Activated T-cell treated with anti-CD3 and anti-CD28 coated beads for 1 hour (primary cell): ENCODE measurements at places on chromosomes 13 and 19.

DNA sequence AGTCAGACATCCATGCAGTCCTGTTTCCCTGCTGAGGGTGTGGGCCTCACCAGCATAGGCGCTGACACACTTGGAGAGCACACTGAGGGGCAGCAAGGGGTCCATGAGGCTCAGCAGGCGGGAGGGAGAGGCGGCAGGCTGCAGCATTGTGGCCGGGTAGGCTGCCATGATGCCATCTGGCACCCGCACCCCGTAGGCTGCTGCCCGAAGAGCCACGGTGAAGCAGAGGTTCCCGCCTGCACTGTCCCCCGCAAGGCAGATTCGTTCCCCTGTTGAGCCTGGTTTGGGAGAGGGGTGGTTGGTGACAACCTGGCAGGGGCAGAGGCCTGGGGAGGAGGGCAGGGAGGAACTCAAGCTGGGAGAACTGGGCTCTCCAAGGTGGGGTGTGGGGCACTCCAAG, 16.0 kb upstream of the CNFN start:
- DNase-seq = no peak

- no peak for DNase-seq
Measured at GRCh38 chr19:17824339-17824738, 3.0 kb upstream of the INSL3 start.

GRCh38 chr19:28641395-28641794, 571.6 kb downstream of the UQCRFS1 start:
- no peak for DNase-seq

DNA sequence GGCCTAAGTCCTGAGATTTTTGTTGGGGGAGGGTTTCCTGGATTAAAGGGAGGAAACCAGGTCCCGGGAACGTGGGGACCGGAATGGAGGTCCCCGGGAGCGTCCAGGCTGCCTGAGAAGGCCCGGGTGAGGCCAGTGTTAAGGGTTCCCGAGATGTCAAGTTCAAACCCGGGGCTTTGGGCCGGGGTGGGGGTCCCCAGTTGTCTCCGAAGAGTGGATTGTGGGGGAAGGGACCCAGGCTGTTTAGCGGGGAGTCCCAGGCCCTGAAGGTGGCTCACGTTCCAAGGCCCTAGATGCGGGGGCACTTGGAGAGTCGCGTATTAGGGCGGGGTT, 262 bp downstream of the COX7A1 start:
- DNase-seq = no peak

- no peak for DNase-seq
Measured at GRCh38 chr13:84917252-84917878, 881.9 kb downstream of the SLITRK6 start.
